CD4-positive, alpha-beta T cell (primary cell): ENCODE measurements at places on chromosomes 16 and 17.

DNA sequence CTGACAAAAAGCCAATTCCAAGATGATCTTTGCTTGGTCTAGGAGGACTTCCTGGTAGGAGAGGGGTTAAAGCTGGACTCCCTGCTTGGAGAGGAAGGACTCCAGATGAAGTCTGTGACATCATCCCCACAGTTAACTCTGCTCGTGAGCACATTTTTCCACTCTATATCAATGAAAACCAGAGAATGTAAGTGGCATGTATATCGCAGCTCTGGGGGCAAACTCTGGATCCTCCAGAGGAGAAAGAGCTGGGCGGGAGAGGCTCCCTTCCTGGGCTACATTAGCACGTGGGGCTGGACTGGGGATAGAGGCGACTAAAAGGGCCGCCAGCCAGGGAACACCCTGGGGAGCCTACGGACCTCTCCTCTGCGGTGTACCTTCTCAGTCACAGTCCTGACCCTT is 34.1 kb downstream of the HIC1 start:
- DNase-seq = no peak

GRCh38 chr17:7716901-7717755 is at the start of gene DNAH2:
TSS of gene DNAH2 (plus strand) at chr17:7717744. CDS start at chr17:7719735, 1,991 bp downstream.
- DNase-seq = no peak

GRCh38 chr17:77141846-77142449 is 1.2 kb downstream of the SEC14L1 start:
- no peak for DNase-seq

DNA sequence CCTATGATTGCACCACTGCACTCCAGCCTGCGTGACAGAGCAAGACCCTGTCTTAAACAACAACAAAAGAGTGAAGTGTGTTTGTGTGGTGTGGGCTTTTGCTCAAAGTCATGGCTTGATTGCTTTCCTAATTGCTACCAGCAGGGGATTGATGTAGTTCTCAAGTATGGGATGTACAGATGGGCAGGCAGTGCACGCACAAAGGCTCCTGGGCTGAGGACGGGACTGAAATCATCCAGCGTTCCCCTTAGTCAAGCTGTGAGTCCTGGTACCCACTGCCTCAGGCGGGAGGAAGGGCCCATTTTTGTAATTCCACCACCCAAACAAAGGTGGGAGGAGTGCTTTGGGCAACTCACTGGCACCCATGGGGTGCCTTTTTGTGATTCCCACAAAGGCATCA is 47.3 kb downstream of the GDE1 start:
- no peak for DNase-seq

DNA sequence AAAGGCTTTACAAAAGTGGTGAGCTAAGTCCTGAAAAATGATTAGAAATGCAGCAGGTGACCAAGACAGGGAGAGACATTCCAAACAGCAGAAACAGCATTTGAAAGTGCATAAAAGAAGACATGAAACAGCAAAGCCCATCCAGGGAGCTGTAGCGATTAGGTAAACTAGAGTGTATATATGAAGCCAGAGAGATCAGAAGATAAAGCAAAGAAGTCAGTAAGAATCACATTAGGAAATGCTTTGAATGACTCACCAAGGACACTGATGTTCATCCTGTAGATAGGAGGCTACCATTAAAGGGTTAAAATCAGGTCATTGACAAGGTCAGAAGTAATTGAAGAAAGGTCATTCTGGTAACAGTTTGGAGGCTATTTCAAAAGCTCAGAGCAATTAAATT is 27.6 kb upstream of the VAT1L start:
- DNase-seq = no peak

- DNase-seq = peak; percentile 65
Measured at GRCh38 chr17:4903051-4903818, at the start of gene CHRNE. TSS of gene CHRNE (minus strand) at chr17:4903098. CDS start at chr17:4903063, 35 bp downstream.

DNA sequence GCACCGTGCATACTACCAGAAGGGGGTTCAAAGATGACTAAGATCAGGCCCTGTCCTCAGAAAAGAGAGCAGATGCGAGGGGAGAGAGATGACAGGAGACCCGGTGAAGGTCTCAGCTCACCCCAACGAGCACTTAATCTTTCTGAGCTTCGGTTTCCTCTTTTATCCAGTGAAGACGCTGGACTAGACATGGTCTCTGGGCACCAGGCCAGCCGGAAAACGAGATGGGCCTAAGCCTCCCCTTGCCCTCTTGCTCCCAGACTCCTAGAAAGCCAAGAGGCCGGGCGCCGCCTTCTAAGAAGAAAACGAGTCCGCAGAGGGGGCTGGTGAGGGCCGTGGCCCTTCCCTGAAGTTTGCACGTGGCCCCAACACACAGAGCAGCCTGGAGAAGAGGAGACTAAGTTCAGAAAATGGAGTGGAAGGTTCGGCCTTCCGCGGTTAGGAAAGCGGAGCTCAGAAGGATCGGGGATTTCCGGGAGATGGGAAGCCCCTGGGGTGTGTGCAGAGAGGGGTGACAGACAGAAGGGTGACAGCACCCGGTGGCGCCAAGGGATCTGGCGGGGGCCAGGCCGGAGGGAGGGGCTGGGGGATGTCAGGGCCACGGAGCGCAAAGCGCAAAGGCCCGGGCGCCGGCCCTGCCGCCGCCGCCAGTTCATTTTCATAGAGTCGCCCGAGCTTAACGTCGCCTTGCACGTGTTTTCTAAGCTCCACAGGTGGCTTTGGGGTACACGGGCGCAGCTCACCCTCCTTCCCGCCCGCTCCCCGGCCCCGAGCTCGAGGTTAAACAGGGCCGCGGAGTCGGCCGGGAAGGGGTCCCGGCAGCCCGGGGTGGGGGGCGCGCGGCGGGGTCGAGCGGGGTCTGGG is 42.1 kb upstream of the BHLHA9 start:
- peak; percentile 70 for DNase-seq
